ENCODE measurements at places on chromosomes 7 and 10.

- no peak for DNase-seq
Measured at GRCh38 chr7:34838329-34838728, 180.3 kb downstream of the NPSR1 start.

GRCh38 chr10:17712717-17713471 lies 39.1 kb upstream of the TMEM236 start:
- no peak for DNase-seq

- DNase-seq: no peak
Measured at GRCh38 chr10:71569775-71570588, 149.6 kb downstream of the C10orf105 start.

DNA sequence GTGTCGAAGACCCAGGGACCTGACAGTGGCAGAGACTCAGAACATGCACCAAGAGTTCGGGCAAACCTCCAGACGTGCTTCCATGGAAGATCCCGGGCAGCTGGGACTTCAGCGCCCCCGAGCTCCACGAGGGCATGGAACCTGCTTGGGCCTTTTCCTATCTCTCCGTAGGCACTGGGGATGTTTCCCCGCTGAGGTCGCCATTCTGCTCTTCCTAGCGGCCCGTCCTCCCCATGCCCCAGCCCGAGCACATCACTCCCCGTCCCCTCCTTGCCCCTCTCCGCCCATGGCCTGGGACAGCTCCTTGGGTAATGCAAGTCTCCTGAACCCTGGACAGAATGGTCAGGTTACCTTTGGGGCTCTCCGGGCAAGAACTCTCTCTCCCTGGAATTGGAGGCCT lies 32.3 kb upstream of the SHH start:
- no peak for DNase-seq

- DNase-seq: no peak
Measured at GRCh38 chr10:89101943-89102342, 105.2 kb downstream of the CH25H start.

Measured in NCI-H1436 treated with DMSO at 0.1 percent for 48 hours (cell line).